ENCODE measurements at places on chromosomes 4 and X.

DNA sequence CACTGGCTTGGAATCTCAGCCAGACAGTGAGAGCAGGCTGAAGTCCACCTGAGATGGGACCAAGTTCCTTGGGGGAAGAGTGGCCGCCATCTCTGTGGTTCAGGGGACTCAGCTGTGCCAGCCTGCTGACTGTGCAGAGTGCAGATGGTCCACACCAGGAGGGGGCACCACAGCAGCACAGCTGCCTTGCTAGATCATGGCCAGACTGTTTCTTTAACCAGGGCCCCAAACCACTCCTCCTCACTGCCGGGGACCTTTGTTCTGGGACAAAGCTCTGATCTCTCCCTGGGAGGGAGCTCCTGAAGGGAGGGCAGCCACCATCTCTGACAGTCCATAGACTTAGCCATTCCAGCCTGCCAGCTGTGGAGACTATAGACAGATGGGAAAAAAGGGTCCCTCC, 2189.6 kb downstream of the PCDH7 start:
- no peak for DNase-seq

GRCh38 chr4:47705326-47705981, 132.4 kb downstream of the CORIN start:
- DNase-seq: no peak

DNA sequence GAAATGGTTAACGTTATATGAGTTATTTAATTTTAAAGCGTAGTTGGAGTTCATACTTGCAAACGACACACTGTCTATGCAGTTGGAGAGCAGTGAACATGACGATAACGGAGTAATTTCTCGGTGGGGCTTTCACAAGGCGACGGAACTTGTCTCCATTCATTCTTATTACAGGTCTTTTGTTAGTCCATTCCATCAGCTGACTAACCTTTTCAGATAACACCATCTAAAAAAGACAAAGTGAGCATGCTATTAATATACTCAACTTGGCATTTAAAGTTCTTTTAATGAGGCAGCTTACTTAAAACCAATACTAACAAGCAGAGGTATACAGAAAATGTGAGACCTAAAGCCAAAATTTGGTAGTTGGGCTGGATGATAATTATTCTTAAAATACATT, 19.9 kb downstream of the MAGT1 start:
- DNase-seq: no peak

GRCh38 chrX:11264925-11265324, 28.3 kb upstream of the AMELX start:
- no peak for DNase-seq

GRCh38 chrX:129759576-129760061, 20.1 kb upstream of the SASH3 start:
- peak; percentile 44 for DNase-seq

- DNase-seq: no peak
These were observed 56.0 kb downstream of the ZFYVE28 start for GRCh38 chr4:2362266-2363055.

GRCh38 chrX:76931518-76931917, 504.0 kb downstream of the MAGEE1 start:
- no peak for DNase-seq
